Left renal pelvis (tissue), 4 donors: ENCODE measurements at places on chromosomes 1 and 21. TPM values are rescaled to one million over a fixed set of nuclear protein-coding genes. Genes with fewer than 3 reads are reported as not detected.

DNA sequence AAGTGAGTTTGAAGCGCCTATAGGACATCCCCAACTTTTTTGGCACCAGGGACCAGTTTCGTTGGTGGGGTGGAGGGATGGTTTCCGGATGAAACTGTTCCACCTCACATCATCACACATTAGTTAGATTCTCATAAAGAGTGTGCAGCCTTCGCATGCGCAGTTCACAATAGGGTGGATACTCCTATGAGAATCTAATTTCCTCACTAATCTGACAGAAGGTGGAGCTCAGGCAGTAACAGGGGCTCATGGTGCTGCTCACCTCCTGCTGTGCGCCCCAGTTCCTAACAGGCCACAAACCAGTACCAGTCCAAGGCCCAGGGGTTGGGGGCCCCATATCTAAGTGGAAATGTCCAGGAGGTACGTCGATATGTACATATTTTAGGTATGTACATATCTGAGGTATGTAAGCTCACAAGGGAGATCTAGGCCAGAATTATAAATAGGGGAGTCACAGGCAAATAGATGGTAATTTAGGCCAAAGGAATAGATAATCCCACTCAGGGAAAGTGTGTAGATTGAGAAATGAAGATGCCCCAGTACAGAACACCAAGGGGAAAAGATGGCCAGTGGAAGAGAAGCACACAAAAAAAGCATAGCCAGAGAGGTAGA is 27.5 kb upstream of the RASAL2 start:
- no peak for DNase-seq

- DNase-seq: no peak
Observed at GRCh38 chr21:34811368-34811767, 142.6 kb downstream of the CLIC6 start.

DNA sequence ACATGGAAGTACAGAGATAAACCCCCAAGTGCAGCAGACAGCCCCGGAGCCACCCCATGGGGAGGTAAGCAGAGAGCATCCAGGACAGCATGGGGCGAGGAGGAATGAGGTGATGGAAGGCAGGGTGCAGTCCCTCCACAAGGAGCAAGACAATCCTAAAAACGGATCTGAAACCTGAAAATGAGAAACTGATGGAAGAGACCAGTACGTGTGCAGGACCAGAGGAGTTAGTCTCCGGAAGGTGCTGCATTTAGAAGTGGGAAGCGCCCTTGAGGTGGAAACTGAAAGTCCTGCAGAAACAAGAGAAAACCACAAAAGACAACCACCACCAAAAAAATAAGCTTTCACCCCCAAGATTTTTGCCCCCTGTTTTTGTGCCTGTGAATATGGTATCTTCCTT is 17.4 kb upstream of the DDOST start:
- DNase-seq: no peak

DNA sequence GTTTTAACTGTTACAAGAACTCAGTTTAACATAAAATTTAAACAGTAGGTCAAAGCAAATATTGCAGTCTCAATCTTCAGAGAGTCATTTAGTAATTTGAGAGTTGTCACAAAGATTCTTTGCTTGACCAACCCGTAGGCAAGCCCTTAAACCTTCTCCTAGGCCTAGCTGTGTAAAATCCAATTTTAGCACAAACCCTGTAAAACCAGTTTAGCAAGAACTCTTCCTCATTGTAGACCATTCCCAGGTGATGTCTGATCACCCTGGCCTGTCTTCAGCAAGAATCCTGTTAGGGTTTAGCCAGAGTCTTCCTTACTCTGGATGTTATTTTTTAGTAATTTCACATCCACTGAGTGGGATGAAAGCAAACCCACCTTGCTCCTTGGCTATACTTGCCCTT is 30.1 kb downstream of the LRIG2 start:
- no peak for DNase-seq

Gene GPR25
- not detected for polyA plus RNA-seq

GRCh38 chr1:1625404-1625775 is 6.6 kb upstream of the MMP23B start:
- DNase-seq: no peak
